NCI-H82 (cell line): ENCODE measurements at places on chromosomes 16 and 17.

DNA sequence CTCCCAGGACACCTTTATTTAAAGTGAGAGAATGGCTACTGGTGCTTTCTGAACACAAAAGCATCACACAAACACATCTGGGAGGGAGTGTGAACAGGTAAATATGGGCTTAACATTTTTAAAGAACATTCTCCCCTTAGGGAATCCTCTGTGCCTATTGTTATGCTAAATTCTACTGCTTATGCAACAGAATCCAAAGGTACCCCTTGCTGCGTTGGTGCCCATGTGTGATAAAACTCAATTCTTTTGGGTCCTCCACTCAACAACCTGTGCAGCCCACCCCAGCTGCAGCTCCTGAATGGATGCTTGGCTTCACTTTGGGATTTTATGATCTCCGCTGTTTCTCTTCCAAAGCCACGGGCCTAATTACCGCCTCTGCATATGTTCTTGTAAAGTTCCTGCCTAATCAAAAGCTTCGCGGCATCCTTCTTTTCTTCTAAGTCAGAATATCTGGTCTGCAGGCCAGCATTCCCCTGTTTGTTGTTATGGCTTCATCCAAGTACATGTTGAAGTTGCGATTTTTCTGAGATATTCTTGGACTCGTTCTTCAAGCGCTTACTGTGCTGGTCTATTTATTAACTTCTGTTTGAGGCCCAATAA is 23.9 kb downstream of the RHBDL3 start:
- DNase-seq: no peak

DNA sequence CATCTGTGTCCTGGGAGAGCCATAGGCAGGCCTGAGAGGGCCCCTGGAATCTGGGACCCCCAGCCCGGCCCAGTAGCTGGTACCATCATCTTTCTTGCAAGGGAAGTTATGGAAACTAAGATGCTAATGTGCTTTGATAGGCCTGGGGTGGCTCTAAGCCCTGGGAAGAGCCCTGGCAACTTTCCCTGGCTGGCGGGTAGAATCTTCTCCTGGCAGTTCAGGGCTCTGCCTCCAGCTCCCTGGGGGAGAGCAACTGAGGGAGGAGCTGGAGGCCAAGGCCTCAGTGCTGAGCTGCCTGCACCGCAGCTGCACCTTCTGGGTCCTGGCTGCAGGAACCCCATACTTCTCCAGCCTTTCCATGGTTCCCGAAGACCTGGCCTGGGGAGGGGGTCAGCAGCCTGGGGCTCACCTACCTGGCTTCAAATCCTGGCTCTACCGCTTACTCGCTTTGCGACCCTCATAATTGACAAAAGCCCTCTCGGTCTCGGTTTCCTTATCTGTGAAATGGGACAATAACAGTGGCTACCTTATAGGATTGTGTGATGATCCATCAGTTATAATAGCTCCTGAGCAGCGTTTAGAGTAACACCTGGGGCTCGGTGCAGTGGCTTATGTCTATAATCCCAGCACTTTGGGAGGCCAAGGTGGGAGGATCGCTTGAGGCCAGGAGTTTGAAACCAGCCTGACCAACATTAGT is 333.7 kb downstream of the SEC14L1 start:
- no peak for DNase-seq

DNA sequence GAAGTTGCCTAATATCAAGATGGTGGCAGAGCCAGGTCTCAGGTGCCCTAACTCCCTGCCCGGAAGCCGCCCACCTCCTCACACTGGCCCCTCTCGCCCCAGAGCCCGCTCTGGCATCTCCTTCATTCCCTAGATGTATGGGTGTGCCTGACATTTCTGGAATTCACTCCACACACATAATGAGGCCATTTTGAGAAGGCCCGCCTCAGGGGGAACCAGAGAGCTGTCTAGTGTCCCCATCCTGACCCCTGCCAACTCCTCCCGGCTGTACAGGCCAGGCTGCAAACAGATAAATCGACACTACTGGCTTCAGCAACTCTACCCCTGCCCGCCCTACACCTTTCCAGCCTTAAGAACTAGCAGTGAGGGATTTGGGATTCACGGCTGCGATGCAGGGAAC is 7.7 kb downstream of the WNT3 start:
- DNase-seq: no peak

GRCh38 chr17:39605492-39606433 is 2.0 kb downstream of the NEUROD2 start:
- DNase-seq: peak; percentile 36

GRCh38 chr17:51419476-51419875 is 159.1 kb downstream of the UTP18 start:
- no peak for DNase-seq

DNA sequence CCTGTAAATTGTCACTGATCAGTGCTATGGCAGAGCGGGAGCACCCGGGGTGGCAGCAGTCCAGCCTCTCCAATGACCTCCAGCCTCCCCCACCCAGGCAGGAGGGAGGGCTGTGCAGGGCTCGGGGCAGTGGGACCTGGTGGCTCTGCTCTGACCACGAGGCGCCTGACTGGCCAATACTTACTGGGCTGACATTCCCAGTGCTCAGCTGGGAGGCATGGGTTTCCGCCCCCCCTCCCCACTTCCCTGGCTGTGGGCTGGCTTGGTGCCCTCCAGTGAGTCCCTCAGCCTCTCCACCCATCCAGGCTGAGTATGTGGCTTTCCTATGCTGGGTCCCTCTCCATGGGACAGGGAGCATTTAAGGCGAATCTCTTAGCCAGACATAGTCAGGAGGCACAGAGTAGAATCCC is 2.7 kb downstream of the SOCS3 start:
- no peak for DNase-seq

- DNase-seq: no peak
Observed at GRCh38 chr17:29571883-29572681, 3.6 kb downstream of the TP53I13 start.

- DNase-seq: peak; percentile 50
Observed at GRCh38 chr16:1963806-1964505, 670 bp downstream of the RPS2 start.

DNA sequence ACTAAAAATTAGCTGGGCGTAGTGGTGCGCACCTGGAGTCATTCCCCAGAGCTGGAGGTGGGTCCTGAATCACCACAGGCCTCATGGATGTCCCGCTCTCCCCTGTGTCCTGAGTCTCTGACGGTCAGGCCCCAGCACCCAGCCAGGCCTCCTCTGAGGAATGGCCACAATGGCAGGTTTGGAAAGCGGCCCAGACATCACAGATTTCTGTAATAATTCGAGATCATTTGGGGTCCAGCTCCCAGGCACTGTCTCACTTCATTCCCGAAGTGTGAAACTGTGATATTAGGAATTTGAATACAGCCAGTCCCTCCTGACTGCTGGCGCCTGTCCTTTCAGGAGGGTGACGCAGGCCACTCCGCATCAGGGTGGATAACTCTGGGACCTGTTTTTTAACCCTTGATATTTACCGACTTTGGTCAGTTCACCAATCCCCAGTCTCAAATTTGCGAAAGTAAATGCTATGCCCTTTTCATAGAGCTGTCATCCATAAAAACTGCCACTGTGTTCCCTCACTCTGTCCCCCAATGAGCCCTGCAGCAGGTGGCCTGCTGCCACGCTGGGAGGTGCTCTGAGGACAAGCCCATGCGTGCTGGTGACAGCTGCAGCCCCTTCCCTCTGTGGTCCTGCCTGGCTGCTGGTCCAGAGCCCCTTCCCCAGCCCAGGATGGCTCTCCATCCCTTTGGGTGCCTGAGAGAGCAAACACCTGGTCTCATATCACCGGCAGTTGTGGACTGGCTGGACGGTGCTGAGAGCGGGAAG is 28.3 kb upstream of the RPTOR start:
- peak; percentile 64 for DNase-seq

GRCh38 chr16:31487071-31487719 is 4.3 kb downstream of the SLC5A2 start:
- no peak for DNase-seq

GRCh38 chr16:89373355-89374110 is 116.8 kb downstream of the ANKRD11 start:
- no peak for DNase-seq
